SK-N-SH treated with all-trans-retinoic acid at 6 μM for 48 hours (cell line): ENCODE measurements at places on chromosomes 2 and 18.

DNA sequence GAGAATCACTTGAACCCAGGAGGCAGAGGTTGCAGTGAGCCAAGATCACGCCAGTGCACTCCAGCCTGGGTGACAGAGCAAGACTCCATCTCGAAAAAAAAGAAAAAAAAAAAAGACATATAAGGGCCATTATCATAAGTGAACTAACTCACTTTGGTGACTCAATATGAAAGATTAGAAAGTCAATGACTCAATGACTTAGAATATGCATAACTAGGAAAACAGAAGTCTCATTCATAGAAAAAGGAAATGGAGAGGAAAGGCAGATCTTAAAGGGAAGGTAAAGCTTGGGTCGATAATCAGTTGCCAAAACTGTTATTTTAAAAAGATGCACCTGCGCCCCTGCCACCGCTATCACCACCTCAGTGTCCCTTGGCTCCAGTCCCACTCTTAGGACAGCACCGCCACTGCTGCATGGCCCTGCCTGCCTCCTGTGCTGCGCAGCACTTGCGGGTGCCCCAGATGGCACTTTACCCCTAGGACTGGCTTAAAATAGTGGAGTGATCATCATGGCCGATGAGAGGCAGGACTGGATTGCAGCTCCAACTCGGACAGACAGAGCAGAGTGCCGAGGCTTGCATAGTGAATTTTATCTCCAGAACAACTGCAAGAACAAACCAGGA, 54.7 kb downstream of the INO80D start:
- ATAC-seq, result no peak; the same call in 2 of the 3 replicates

DNA sequence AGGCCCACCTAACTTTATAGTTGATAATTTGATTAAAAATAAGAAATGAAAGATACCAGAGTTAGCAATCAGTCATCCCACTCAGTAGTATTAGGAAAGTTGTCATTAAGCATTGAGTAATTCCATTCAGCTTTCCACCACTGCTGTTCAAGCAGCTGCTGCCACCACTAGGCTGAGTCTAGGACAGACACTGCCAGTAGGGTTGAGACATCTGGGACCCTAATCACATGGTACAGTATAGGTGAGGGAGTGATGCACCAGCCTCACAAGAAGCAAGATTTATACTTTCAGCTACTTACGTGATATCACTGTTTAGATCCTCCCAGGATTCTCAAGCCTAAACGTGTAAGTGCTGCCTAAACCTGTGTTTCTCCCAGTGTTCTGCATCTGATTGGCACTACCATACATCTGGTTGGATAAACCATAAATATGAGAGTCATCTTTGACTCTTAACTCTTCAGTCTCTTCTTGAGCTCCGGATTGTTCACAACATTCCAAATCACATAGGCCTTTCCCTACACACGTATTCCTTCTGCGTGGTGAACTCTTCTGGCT, 3.2 kb downstream of the UBXN4 start:
- ATAC-seq, result no peak

DNA sequence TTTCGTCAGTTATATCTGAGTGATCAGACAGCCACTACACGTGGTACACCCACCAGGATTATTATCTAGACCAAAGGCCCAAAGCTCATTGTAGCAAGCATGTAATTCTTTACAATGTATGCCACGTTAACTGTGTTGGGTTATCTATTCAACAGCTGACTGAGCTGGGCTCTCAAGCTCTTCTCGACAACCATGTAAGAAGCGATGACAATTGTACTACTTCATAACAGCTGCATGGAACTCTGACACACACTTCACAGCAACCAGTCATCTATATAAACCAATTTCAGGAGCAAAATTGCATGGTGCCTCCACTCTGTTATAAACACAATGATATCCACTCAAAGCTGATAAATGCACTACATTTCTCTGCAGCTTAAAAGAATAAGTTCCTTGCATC, 701.8 kb downstream of the NR4A2 start:
- no peak for ATAC-seq

GRCh38 chr2:127818241-127818640, 7.3 kb upstream of the WDR33 start:
- no peak for ATAC-seq

GRCh38 chr18:10121786-10122515, 208.1 kb downstream of the VAPA start:
- peak; percentile 98 for ATAC-seq

- ATAC-seq, result no peak
Measured at GRCh38 chr18:46482831-46483230, 174.2 kb downstream of the LOXHD1 start.

DNA sequence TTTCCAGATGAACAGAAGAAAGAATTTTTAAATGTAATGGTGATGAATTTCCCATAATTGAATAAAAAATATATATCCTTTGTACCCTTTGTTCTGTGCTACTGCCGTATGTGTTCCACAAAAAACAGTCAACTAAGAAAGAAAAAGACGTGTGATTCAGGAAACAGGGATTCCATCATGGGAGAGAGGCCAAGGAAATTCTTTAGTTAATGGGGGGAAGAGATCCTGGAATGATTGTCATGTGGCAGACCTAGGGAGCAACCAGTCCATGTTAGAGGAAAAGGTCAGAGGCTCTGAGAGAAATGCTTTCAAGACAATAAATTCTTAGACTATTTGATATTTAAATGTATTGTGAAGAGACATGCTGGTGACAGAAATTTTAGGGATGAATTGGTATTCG, 76.6 kb downstream of the CPO start:
- ATAC-seq, result no peak

GRCh38 chr18:2715990-2716389, 60.5 kb downstream of the SMCHD1 start:
- no peak for ATAC-seq

DNA sequence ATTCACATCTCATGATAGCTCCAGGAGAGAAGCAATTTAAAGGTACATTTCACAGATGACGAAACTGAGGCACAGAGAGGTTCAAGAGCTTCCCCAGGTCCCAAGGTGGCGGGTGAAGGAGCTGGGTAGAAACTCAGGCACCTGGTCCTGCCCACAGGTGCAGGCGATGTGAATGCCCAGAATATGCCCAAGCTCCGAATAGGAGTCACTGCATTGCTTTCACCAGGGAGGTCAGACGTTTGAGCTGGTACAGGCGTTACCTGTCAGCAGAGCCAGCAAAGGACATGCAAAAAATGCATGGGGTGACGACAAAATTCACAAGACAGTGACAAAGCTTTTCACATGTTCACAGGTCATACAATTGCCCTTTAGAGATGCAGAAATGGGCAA, 247.9 kb downstream of the HDAC4 start:
- no peak for ATAC-seq

DNA sequence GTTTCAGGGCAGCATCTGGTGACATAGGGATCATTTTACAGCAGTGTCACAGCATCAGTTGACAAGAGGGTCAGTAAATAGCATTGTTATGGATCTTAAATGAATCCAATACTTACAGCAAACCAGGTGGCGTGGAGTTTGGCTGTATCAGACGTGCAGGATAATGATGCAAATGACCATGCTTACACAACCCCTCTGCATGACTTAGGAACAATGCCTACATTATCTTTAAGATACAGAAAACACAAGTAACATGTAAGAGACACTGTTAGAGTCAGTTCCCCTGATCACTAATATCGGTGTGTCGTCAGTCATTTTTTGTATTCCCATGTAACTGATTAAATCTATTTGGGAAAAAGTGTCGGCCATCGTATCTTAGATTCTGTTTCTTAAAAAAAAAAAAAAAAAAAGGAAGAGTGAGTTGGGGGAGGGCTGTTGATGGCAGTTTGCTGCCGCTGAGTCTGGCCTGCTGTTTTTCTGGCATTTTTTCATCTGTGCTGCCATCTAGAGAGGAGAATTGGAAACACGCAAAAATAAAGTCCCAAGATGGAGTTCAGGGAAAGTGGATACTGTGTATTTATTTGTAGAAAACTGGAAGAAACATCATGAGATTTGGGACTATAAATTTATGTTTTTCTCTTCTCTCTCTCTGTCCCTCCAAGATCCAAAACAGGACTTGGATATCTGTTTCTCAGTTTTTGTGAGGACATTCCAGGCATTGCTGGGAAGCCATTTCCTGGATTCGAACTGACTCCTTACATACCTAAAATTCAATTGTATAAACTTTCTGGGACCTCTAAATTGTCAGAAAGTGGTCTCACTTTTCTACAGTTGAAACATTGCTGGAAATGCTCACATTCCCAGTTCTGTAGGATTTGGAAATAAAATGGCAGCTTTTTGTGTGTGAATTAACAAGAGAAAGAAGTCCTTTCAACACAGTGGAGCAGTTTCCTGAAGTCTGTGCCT, 60.3 kb upstream of the AGPS start:
- peak; percentile 89 for ATAC-seq

DNA sequence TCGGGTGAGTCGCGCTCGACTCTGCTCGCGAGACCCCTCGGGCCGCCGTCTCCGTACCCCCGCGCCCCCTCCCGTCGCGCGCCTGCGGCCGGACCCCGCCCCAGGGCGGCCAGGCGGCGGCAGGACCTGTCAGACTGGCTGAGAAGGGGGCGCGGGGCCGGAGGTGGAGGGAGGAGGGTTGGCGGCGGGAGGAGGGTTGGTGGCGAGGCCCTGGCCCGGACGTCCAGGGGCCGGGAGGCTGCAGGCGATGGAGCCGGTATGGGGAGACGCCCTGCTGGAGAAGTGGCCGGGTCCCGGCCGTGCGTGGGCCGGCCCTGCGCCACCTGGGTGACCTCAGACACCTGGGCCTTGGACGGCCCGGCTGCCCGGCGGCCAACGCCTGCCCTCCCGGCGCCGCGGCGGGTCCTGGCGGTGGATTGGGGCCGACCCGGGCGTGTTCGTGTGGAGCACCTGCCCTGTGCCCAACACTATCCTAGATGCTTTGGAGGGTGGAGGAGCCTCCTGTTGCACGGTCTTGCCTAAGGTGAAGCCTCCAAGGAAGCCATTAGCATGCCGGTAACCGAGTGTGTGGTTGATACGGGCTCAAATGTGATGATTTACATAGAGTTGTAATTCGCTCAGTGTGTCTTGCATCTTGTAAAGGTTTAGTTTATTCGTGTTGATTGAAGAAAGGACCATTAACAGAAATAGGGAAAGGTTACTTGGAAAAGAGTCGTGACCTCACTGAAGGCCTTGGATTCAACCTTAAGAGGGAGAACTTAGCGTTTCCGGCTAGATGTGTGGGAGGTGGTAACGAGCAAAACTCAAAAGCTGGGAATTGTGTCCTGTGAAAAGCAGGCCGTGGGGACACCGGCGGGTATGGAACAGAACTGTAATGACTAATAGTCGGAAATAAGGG, 550 bp downstream of the MYL12B start:
- peak; percentile 47 for ATAC-seq

DNA sequence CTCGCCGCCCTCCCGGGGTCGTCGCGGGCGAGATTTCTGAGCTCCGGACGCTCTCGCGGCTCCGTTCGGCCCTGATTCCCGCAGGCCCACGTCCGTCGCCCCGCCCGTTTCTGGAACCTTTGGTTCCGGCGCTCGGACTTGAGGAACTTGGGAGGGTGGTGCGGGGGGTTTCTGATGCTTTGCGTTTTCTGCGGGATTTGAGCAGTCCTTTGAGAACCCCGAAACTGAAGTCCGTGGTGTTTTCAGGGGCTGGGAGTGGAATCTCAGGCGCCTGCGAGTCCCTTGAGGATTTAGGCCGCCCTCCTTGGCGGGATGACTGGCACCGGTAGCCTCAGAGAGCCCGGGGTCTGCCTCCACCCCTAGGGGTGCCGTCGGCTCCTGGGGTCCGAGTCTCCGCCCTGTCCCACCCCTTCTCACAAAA, 336 bp downstream of the THNSL2 start:
- no peak for ATAC-seq

DNA sequence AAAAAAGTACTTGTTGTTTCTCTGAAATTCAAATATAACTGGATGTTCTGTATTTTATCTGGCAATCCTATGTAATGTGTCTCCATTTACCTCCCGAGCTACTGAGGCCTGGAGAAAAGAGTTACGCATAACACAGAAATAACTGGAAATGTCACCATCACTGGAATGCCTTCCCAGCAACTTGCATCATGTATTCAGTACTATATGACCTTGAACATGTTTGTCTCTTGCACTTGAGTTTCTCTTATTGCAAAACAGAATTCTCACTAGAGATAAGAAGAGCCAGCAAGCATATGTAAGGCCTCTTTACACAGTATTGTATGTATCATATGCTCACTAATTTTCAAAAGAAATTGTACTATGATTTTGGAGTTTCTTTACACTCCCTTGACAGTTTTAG, 99.6 kb upstream of the CTAGE1 start:
- ATAC-seq, result no peak

GRCh38 chr2:4269885-4270284, 566.5 kb downstream of the DCDC2C start:
- ATAC-seq, result no peak

DNA sequence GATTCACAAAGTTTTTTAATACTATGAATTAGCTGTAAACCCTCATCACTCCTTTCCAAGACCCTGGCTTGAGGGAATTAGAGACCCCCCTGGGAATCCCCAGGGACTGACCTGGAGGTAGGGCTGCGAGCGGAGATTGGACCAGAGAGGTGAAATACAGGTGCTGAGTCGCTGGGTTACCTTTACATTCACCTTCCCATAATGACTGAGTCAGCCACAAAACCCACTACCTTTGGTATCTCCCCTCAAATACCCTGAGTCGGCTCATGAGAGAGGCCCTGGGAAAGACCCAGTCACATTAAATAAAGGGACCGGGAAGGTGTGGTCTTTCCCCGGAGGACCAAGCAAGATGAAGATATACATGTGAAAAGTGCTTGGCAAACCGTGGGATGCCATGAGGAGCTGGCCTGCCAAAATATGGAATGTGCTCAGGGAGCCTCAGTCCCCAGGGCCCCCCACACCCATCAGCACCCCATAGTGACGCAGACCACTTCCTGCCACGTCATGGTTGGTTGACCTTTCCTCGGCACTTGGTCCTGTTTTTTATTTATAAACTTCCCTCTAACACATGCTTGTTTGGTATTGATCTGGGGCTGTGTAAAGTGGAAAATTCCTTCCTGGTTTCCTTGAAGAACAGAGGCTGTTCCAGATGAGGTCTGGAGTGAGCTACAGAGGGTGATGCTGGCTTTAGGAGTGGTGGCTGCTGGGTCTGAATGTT, 51.4 kb downstream of the IL1RL2 start:
- no peak for ATAC-seq

DNA sequence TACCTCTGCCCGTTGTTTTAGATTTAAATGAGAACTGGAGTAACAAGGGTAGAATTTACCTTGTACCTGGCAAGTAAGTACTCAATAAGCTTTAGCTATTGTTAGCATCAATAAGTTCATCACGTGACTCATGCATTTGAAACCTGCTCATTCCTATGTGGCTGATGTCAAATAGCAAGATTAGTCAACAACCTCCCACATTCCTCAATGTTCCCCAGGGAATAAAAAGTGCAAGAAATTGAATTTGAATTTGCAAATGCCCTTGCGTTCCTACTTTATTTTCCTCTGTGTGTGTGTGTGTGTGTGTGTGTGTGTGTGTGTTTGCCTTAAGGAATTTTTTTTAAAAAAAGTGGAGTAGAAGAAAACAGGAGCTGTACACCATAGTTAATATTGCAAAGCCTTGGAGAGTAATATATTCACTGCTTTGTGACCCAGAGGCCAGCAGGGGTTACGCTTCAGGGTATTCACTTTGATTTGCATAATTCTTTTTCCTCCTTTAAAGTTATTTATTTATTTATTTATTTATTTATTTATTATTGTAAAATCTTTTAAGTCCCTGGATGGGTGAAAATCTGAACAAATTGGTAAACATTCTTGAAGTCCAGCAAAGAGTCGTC, 43.9 kb upstream of the DNAH7 start:
- ATAC-seq, result no peak; the same call in 2 of the 3 replicates

GRCh38 chr2:127172306-127172705, 47.8 kb downstream of the CYP27C1 start:
- no peak for ATAC-seq
